ENCODE measurements at places on chromosomes 11 and 22.

- no peak for DNase-seq
Measured at GRCh38 chr22:48331266-48331665, 1496.4 kb downstream of the BRD1 start.

GRCh38 chr22:41175546-41175945 lies 29.6 kb upstream of the L3MBTL2 start:
- DNase-seq: no peak

GRCh38 chr22:38203855-38204514 lies 2.2 kb downstream of the MAFF start:
- DNase-seq: no peak

- DNase-seq: no peak
Measured at GRCh38 chr11:78731027-78731426, 156.4 kb upstream of the NARS2 start.

GRCh38 chr11:125412177-125412496 lies 83.9 kb downstream of the FEZ1 start:
- no peak for DNase-seq

DNA sequence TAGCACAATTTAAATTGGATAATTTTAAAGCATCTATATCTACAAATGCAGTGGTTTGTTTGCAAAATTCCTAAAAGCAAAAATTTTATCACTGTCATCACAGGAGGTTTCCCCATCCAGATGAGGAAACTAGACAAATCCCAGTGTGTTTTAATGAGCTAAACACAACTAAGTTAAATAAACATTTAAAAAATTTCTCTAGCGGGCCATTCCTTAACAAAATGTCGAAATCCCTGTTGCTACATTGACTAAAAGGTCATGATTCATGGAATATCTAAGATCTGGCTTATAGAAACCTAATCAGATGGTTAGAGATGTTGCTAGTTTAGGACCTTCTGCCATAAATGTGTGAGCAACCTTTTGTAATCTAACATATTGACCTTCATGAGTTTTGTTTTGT lies 107.3 kb upstream of the BDNF start:
- DNase-seq: no peak

DNA sequence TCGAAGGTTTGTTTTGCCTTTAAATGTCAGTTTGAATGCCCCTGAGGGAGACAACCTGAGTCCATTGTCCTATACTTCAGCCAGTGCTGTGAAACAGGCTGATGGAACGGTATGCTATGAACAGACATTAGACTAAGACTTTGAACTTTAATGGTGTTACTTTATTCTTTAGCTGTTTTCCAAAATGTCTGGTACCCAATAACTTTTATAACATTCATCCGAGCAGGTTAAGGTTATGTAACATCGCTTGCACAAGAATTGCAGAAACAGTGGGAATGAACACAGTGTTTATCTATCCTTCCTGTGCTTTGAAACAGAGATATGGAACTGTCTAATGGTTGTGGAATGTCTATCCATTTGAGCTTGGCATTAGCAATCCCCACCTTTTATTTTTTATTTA lies 12.5 kb upstream of the PTS start:
- DNase-seq: no peak

DNA sequence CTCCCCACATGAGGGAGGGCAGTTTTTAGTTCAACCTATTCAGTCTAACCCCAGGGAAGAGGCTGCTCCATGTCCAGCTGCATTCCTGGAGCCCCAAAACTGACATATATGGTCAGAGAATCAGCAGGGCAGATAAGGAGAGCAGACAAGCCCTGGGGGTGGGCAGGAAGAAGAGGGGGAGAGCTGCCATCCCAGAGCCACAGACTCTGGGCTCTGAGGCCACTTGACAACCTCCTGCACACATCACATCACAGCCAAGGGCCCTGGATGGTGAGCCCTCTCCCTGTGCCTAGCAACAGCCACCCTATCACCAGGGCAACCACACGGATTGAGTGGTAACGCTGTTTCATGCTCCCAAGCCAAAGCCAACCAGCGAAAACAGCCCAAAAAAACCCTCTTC lies 3.1 kb downstream of the ARHGAP1 start:
- DNase-seq: no peak

DNA sequence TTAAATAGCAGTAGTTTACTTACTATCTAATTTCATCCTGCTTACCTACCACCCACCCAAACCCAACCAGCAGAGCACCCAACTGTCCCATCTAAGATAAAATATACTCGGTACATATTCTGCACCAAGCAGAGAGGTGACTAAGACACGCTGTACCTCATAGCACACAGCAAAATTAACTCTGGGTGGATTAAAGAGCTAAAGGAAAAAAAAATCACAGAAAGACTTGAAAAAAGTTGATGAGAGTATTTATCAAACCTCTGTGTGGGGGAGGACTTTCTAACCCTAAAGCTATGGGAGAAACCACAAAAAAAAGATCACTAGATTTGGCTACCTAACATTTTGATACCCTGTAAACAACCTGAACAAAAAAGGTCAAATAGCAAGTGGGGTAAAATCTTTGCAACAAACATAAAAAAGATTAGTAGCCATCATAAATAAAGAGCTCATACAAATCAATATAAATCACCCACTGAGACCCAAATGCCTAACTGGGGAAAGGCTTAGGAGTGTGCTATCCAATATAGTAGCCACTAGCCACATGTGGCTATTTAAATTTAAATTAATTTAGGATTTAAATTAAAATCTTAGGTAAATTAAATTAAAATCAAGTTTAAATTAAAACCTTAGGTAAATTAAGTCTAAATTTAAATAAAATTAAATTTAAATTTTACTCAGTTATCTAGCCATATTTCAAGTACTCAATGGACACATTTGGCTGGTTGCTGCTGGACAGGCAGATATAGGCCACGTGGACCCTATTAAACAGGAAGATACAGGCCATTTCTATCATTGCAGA lies 25.6 kb upstream of the CD5 start:
- DNase-seq: no peak

DNA sequence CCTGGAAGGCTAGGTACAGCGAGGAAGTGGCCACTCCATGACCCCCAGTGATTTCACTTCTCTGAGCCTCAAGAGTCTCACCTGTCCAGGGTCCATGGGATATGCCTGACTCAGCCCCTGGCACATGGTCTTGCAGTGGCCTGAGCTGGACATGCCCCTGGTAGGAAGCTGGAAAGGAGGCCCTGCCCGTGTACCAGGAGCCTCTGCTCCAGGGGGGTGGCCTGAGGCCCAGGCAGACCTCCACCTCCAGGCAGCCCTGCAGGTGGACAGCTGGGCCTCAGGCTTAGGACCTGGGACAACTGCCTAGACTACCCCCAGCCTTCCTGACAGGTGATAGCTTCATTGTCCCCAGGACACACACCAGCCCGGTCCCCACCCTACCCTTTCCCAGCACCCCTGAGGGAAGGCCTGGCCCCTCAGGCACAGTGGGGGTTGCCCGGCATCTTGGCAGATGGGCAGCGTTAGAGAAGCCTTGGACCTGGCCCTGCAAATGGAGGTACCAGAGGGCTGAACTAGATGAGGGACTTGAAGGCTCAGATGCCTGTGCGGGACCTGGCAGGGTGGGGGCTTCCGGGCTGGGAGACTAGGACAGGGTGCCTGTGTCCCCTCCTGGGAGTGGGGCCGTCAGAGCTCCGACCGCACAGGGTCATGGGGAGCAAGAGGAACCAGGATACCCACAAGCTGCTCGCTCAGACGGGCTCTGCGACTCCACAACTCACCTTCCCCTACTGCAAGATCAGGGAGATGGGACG lies 53.6 kb downstream of the CDKN1C start:
- DNase-seq: no peak

DNA sequence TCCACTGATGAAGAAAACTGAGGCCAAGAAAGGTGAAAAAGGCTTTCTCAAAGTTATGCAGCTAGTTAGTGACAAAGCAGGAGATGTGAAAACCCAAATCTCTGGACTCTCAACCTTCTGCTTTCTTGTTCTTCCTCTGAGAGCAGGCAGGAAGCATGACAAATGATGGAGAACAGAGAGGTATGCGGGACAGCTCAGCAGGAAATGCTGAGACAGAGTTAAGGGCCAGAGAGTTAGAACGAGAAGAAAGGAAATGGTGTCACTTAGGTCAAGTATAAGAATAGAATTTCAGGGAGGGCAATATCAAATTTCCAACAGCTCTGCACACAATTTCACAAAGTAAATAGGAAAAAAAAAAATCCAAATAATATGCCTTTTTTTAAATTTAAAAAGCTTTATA lies 67.6 kb upstream of the ARHGAP42 start:
- DNase-seq: no peak

DNA sequence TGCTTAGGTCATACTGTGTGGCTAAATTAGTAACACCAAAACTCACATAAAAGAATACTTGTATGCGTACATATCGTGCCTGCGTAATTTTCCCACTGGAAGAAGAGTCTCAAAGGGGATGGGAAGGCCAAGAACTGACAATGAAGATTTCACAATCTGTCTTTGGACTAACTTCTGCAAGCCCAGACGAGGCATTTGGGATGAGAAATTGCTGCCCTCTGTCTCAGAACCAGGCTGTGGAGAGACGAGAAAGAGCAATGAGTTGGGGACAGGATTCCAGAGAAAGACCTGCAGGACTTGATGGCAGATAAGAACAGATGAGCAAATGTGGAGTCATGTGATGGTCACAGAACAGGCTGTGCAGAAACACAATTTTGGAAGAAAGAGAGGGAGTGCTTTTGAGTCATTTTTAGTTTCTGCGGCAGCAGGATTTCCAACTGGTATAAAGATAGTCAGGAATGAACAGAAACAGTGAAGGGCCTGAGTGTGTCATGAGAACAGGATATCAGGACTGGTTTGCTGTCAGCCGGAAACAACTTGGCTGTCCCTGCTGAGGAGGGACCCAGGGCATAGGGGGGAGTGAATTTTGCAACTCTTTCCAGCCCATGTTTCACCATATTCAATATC lies 82.7 kb upstream of the CTSC start:
- no peak for DNase-seq
